ENCODE measurements at places on chromosomes 16 and 17. TPM values are rescaled to one million over a fixed set of nuclear protein-coding genes. Genes with fewer than 3 reads are reported as not detected.

Gene SLC5A11
- polyA plus RNA-seq = not detected

Gene BAIAP3
- 8.3 TPM for polyA plus RNA-seq

Gene TMEM100
- not detected for polyA plus RNA-seq

Gene CNTROB
- 12.0 TPM for polyA plus RNA-seq

Gene ARRB2
- 69.4 TPM for polyA plus RNA-seq

Gene NPB
- polyA plus RNA-seq = not detected

Gene CMTM2
- polyA plus RNA-seq = not detected

Gene NPIPA8
- polyA plus RNA-seq = 1.8 TPM

Gene MT1G
- polyA plus RNA-seq = not detected

Gene SEPTIN12
- polyA plus RNA-seq = not detected

Gene GRAPL
- 1.1 TPM for polyA plus RNA-seq

Gene CCL15
- not detected for polyA plus RNA-seq

Gene KRT25
- not detected for polyA plus RNA-seq

Gene KCNH4
- not detected for polyA plus RNA-seq

Gene COX6A2
- polyA plus RNA-seq = not detected

Gene CTRL
- 1.5 TPM for polyA plus RNA-seq

- no peak for DNase-seq
Measured at GRCh38 chr17:56393156-56393555, 200.3 kb upstream of the NOG start.

GRCh38 chr16:2339521-2340484 lies 725 bp downstream of the ABCA3 start:
- peak; percentile 44 for DNase-seq

GRCh38 chr16:18800293-18800692 lies 1.1 kb downstream of the ARL6IP1 start:
- no peak for DNase-seq

DNA sequence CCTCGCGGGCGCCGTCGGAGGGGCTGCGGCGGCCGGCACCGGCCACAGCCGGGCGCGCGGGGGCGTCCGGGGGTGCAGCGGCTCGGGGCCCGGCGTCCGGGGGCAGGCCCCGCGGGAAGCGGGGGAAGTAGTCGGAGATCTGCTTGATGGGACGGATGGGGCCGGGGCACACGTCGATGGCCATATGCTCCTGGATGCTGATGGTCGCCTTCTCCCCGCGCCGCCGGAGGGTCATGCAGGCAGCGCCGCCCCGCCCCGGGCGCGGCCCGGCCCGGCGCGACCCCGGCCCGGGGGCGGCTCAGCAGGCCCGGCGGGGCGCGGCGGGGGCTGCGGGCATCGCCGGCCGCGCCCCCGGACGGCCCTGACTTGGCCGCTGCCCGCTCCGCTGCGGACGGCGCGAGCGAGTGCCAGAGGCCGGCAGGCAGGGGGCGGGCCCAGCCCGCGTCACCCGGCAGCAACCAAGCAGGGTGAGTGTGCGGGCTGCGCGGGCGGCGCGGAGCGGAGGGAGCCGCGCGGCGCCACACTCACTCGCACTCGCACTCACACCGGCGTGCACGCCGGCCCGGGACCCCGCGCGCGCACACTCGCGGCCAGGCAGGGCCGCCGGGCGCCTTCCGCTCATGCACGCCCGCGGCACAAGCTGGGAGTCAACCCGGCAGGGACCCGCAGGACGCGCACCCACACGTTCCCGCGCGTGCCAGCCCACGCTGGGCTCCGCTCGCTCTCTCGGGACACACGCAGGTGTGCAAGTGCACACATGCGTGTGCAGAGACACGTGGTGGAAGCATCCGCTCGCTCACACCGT lies at the start of gene DOC2B:
Gene DOC2B (minus strand): TSS at position 406 of the 805 bp plus-strand sequence. CDS start 171 bp downstream, at position 235.
- no peak for DNase-seq

- DNase-seq = no peak
Measured at GRCh38 chr17:78475211-78475610, 96.8 kb downstream of the PGS1 start.

- no peak for DNase-seq
Measured at GRCh38 chr17:57735707-57736106, 9.4 kb downstream of the CCDC182 start.

GRCh38 chr16:79599837-79600637 lies 500 bp downstream of the MAF start:
- no peak for DNase-seq

GRCh38 chr16:85362443-85362842 lies 250.2 kb upstream of the CIBAR2 start:
- DNase-seq = no peak

DNA sequence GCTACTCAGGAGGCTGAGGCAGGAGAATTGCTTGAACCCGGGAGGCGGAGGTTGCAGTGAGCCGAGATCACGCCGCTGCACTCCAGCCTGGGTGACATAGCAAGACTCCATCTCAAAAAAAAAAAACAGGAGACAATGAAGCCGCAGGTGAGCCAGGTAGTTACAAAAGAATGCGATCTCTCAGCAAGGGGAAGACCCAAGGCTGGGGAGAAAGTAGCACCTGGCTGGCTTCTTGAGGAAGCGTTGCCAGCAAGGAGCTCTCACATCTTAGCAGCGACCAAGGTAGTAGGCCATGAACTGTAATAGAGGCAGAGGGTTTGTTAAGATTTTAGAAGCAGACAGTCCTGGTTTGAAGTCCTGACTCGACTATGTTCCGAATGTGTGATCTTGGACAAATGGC lies 175.0 kb downstream of the AIPL1 start:
- DNase-seq = no peak

- DNase-seq = no peak
Measured at GRCh38 chr17:58232707-58233156, 5.7 kb upstream of the LPO start.

- no peak for DNase-seq
Measured at GRCh38 chr17:3917391-3917931, 1.2 kb upstream of the P2RX1 start.

DNA sequence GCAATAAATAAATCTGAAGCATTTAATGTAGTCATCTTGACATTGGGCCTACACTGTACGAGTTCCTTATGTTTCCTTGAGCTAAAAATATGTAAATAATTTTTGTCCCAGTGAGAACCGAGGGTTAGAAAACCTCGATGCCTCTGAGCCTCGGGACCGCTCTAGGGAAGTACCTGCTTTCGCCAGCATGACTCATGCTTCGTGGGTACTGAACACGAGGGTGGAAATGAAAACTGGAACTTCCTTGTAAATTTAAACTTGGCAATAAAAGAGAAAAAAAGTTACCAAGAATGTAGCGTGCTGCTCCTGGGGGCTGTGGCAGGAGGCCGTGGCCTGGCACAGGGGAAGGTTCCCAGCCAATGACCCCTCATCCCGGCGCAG lies 74.1 kb downstream of the SOCS1 start:
- no peak for DNase-seq

- no peak for DNase-seq
Measured at GRCh38 chr17:75588596-75589011, 1.0 kb downstream of the MYO15B start.

- no peak for DNase-seq
Measured at GRCh38 chr16:58022601-58023371, 2.8 kb upstream of the MMP15 start.

GRCh38 chr17:55062921-55063320 lies 94.4 kb downstream of the STXBP4 start:
- DNase-seq = no peak

DNA sequence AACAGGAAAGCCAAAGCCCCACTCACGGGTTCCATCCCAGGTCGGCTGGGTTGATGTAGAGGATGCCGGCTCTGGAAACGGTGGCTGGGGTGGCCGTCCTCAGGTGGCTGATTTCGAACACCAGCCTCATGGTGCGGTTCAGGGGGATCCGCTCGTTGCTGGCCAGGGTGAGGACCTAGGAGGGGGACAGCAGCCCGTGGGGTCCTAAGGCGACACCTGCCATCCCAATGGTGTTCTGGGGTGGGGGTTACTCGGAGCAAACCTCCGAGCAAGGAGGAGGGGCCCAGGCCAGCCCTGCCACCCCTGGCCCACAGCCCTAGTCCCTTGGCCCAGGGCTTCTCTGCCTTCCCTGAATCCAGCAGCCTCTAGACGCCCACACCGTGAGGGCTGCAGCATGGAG lies 86.5 kb downstream of the DNAH17 start:
- DNase-seq = no peak

- no peak for DNase-seq
Measured at GRCh38 chr17:58611331-58611730, 80.5 kb downstream of the TEX14 start.

DNA sequence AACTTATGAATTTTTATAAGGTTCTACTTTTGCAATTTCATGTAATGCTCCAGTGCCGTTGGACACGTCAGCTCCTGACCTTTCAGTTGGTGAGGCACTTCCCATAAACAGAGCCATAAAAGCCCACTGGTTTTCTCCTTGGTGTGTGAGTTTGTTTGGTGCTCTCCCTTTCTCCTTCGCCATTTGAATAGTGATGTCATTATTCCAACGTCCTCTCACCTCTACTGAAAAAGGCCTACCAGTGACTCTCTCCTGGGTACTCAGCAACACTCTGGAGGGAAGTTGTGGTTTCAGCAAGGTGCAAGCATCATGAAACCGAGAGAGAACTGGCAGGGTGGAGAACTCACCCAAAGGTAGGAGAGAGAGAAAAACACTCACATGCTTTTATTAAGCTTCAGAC lies 29.6 kb upstream of the HNF1B start:
- DNase-seq = no peak

- no peak for DNase-seq
Measured at GRCh38 chr16:66988197-66988788, at the start of gene CES4A. Gene CES4A (plus strand): TSS chr16:66988589. CDS start chr16:66988773, 184 bp downstream.

- DNase-seq = no peak
Measured at GRCh38 chr17:75341784-75342486, 52.7 kb upstream of the SLC25A19 start.

GRCh38 chr17:58289869-58290268 lies 9.1 kb upstream of the MPO start:
- DNase-seq = no peak

DNA sequence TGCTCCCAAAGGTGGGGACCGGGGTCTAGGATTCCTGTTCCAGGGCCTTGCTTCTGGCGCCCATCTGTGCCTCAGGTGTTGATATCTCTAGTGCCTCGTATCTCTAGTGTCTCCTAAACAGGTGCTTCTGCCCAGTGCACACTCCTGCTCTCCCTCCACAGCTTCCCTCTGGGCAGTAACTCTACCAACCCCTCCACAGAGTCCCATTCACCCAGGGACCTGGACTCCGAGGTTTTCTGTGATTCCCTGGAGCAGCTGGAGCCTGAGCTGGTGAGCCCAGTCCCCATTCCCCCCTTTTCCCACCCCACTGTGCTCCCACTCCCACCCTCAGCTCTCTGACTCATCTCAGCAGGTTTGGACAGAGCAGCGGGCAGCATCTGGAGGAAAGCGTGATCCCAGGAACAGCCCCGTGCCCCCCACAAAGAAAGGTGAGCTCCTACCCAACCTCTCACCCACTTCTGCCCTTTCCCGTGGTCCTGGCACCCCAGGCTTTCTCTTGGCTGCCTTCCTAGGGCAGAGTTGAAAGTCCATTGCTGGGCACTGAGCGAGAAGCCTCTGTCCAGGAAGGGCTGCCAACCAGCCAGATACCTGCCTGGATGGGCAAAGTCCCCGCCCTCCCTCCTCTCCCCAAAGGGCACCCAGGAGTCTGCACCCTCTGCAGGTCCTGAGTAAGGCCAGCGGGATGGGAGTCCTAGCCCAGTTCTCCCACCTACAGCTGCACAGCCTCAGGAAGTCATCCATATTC lies 2.2 kb downstream of the ACBD4 start:
- peak; percentile 25 for DNase-seq

DNA sequence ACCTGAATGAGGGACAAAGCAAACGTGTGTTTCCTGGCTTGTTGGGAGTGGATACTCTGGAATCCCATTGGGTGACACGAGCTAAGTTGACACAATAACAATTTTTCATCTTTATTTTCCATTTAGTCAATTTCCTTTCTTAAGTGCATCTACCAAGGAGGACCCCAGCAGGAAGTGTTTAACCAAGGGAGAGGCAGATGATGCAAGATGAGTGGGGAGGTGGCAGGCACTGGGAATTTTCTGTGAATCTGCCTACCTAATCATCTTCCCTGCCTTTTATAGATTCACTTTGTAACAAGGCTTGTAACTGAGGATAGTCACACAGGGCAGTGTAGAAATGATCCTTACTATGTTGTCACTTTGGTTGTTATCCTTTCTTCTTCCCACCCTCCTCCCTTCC lies 317.7 kb upstream of the HSBP1 start:
- no peak for DNase-seq

- DNase-seq = no peak
Measured at GRCh38 chr17:57289613-57290012, 33.3 kb downstream of the MSI2 start.

GRCh38 chr16:55842369-55843104 lies 9.6 kb upstream of the CES1 start:
- DNase-seq = no peak

- DNase-seq = no peak
Measured at GRCh38 chr16:58021661-58022551, 3.6 kb upstream of the MMP15 start.

GRCh38 chr17:42067371-42068091 lies 17.1 kb upstream of the C17orf113 start:
- DNase-seq = peak; percentile 43

GRCh38 chr17:64599187-64599676 lies 62.9 kb downstream of the SMURF2 start:
- peak; percentile 29 for DNase-seq

DNA sequence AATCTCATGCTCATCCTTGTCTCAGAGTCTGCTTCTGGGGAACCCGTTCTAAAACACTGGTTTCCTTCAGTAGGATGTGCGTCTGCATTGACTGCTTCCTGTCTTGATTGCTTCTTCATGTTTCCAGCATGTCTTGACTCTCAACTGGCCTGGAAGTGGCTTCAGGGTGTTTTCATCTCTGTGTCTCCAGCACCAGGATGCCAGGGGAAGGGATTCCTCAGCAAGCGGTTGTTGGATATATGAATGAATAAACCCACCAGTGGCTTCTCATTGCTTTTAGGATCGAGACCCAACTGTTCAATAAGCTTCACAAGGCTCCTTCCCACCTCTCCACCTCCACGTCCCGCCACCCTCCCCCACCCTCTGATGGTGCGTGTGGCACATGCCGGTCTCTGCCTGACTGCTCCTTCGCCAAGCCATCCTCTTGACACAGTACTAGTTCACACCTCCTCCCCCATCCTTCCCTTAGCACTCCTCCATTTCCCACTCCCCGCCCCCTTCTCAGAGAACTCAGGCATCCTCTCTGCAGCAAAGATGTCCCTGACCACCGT lies 14.1 kb upstream of the TNS4 start:
- DNase-seq = peak; percentile 35

- peak; percentile 75 for DNase-seq
Measured at GRCh38 chr17:44350733-44351226, 5.7 kb downstream of the GRN start.

All from CD8-positive, alpha-beta memory T cell (primary cell).